ENCODE measurements at places on chromosomes 16 and 17.

DNA sequence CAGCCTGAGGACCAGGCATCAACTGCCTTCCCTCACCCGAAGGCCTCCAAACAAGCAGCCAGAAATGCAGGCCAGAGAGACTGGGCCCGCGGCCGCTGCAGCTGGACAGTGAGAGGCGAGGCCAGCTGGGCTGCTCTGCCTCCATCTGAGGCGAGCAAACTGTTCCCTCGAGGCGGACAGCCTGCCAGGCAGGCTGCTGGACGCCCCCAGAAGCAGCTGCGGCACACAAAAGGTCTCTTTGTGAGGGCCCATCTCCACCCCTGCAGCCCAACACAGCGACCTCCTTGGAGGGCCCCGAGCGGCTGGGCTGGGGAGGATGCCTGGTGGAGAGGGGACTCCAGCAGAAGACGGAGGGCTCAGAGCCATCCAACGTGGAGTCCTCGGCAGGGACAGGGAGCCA lies 4.7 kb downstream of the CORO7 start:
- DNase-seq = no peak

- peak; percentile 70 for DNase-seq
These were observed 16.5 kb downstream of the MRPS23 start for GRCh38 chr17:57833179-57833939.

DNA sequence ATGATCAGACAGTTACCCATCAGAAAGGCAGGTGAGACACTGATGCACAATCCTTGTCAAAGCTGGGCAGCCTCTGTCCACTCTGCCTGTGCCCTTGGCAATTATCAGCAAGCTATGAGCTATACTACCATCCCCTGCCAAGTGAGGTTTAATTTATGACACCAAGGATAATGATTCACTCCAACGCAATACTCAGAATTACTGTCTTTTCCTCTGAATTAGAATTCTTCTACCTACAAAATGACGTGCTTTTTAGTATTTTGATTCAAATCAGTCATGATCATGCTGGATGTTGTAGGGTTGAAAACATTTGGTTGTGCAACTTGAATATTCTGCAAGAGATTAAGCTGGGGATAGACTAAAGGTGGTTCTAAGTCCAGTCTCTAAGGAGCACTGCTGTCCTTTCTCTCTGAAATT lies 116.8 kb upstream of the SOX9 start:
- DNase-seq = no peak

GRCh38 chr16:78240459-78241222 lies 141.2 kb downstream of the WWOX start:
- no peak for DNase-seq

DNA sequence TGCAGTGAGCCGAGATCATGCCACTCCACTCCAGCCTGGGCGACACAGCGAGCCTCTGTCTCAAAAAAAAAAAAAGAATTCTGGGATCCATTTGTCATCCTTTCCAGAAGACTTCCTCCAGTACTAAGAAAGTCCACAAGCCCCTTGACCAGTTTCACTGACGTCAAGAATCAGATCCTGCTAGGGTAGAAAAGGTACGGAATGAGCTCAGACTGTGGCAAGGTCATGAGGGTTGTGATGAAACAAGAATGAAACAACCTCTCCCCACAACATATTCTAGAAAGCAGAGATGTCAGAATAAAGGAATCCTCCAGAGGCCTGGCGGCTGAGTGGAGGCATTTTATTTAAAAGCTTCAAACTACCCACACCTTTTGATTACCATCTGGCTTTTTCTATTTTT lies 29.9 kb downstream of the TRAF4 start:
- DNase-seq = no peak
